NCI-H345 (cell line): ENCODE measurements at places on chromosomes 16 and 17.
A peak's percentile ranks its signal among the peaks of the same experiment; 100 is the strongest.

DNA sequence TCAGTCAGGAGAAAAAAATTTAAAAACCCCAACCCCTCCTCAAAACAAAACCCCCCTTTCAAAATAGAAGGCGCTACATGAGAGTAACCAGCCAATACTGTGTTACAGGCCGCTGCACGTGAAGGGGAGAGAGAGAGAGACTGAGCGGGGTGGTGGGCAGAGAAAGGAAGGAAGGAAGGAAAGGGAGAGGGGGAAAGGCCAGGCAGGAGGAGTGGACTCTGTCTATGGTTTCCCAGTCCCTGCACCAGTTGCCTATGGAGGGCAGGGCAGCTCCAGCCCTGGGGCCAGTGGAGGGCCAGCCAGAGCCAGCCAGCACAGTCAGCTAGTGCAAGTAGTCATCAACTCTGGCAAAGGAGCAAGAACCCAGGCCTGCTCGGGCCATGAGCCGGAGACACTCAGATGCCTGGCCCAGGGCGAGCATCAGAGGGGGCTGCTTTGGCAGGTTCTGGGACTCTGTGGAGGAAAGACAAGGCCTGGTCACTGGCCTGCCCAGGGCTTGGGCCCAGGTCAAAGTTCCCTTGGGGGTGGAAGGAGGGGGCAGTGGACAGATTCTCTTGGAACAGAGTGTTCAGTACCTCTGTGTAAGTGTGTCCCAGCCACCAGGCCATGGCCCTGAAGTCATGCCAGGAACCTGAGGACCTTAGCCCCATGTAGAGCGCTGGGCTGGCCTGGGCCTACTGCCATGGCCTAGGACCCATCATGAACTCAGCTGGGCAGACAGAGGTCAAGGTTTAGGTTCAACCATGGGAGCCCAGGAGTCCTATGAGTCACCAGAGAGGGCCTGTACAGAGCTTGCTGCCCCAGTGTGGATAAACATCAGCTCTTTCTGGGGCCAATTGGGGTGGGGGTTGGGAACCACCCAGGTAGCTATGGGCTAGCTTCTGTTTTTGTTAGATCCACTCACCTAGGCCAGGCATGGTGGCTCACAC, 7.3 kb upstream of the GFOD2 start:
- DNase-seq = no peak

- no peak for DNase-seq
Observed at GRCh38 chr17:2789700-2790099, 6.5 kb upstream of the RAP1GAP2 start.

DNA sequence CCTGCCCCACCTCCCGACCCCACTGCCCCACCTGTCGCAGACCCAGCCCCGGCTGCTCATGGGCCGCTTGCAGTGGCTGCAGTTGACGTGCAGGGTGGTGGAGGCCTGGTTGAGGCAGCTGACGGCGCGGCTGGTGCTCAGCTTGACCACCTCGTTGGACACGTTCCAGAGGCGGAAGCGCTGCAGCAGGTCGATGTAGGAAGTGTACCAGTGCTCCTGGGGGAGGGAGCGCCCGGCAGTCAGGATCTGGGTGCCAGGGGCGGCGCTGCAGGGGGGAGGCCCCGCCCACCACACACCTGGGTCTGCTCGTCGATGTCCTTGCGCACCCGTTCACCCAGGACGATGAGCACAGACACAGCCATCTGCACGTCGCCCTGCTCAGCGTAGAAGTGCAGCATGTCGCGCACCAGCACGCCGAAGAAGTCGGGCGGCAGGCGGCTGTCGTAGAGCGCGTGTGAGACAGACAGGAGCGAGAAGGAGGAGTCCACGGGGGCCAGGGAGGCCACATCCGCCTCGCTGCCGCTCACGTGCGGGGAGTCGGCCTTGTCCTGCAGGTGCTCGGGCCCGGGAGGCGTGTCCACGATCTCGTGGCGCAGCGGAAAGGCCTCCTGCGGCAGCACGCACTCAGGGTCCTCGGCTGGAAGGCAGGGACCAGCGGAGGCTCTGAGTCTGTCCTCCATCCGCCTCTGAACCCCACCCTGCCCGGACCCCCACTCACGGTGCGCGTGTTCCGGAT, 995 bp upstream of the JMJD8 start:
- DNase-seq = peak; percentile 89

- DNase-seq = no peak
Observed at GRCh38 chr17:31916491-31917064, 15.1 kb upstream of the UTP6 start.

- no peak for DNase-seq
Observed at GRCh38 chr16:67892375-67892774, 679 bp upstream of the PSKH1 start.

DNA sequence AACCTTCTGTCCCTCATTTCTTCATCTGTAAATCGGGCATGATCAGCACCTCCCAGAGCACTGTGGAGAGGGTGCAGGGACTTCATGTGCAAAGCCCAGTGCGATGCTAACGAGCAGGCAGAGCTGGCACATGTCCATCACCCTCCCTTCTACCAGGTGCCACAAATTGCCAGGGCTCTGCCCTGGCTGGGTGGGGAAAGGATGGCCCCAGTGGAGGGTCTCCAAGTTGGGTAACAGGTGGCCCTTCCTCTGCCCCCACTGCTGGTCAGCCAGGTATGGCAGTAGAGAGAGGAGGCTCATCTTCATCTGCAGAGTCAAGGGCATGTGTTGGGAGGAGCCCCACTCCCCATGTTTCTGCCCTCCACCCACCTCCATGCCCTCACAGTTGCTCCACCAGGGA, 61.5 kb upstream of the CDH5 start:
- no peak for DNase-seq

DNA sequence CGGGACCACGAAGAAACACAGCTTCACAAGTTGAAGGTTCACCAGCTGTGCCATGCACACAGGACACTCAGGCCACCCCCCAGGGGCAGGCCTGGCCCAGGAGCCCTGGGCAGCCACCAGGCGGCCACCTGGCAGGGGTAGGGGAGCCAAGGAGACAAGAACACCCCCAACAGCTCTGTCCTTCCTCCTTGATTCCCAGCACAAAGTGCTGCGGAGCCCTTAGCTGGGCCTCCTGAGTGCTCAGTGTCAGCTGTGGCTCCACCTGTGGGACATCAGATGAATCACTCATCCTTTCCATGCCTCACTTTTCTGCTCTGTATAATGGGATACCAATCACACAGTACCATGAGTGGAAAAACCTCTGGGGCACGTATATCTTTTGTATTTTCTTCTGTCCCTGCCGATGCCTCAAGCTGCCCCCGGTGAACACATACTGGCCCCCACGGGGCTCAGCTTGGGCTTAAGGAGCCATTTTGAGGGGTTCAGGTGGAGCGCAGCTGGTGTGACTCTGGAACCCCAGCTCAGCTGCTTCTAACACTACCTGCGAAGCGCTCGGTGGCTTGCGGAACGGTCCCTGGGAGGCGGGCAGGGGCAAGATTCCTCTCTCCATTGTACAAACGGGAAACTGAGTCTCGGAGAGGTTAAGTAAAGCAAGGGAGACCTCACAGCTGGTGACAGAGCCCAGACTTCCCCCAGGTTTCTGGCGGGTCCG, 12.0 kb downstream of the GALK1 start:
- no peak for DNase-seq

- DNase-seq = no peak
Observed at GRCh38 chr17:64157669-64158180, 27.8 kb upstream of the ERN1 start.

GRCh38 chr17:78278139-78278741, 46.8 kb downstream of the TMEM235 start:
- DNase-seq = no peak

- DNase-seq = no peak
Observed at GRCh38 chr16:49631187-49632041, 224.5 kb downstream of the ZNF423 start.

- no peak for DNase-seq
Observed at GRCh38 chr17:4636474-4637100, 4.9 kb downstream of the ALOX15 start.

DNA sequence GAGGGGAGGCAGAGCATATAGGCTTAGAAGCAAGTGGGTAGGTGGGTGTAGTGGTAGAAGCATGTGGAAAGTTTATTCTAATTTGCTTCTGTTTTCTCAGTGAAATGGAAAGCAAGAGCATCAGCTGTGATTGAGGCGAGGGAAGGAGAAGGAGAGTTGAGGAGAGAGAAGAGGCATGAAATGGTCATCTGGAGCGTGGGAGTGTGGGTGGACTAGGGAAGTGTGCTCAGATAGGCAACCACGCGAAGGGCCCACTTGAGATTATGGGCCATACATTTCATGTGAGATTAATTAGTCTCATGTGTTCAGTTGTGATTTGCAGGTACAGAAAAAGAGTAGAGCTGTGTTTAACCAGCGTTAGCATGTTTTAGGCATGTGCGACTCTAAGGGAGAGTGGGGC, 20.8 kb upstream of the CDC6 start:
- no peak for DNase-seq

- no peak for DNase-seq
Observed at GRCh38 chr16:27314161-27314723, 468 bp downstream of the IL4R start.

DNA sequence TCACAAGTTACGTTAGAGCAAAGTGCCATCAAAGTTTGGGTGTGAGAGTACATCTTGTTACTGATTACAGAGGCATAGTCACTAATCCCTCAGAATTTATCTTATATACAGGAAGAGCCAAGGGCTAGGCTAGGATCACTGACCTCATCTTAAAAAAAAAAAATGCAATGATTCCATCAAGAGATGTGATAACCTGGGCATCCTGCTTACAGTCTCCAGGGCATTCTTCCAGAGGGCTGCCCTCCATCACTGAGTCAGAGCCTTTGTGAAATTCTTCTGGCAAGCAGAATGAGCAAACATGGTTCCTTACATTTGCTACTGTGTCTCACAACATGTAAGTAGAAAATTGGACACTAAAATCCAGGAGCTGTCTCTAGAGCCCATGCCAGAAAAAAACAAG, 410.6 kb downstream of the ZFHX3 start:
- DNase-seq = no peak

GRCh38 chr16:20903899-20904506, 3.4 kb downstream of the LYRM1 start:
- no peak for DNase-seq

DNA sequence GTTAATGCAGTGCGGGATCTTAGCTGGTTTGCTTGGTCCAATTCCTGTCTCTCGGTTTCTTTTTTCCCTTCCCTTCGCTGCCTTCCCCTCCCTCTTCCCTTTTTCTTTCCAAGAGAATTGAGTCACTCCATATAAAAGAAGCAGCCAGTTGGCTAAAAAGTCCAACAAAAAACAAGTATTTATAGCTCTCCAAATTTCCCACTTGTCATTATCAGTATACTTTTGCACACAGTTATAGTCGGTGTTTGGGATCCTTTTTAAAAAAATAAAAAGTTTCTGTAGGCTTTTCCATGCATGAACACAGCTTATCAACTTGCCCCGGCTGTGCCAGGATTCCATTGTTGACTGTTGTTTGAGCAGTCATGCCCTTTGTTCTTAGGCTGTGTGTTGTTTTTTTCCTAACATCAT, 24.9 kb downstream of the HMOX2 start:
- DNase-seq = no peak

DNA sequence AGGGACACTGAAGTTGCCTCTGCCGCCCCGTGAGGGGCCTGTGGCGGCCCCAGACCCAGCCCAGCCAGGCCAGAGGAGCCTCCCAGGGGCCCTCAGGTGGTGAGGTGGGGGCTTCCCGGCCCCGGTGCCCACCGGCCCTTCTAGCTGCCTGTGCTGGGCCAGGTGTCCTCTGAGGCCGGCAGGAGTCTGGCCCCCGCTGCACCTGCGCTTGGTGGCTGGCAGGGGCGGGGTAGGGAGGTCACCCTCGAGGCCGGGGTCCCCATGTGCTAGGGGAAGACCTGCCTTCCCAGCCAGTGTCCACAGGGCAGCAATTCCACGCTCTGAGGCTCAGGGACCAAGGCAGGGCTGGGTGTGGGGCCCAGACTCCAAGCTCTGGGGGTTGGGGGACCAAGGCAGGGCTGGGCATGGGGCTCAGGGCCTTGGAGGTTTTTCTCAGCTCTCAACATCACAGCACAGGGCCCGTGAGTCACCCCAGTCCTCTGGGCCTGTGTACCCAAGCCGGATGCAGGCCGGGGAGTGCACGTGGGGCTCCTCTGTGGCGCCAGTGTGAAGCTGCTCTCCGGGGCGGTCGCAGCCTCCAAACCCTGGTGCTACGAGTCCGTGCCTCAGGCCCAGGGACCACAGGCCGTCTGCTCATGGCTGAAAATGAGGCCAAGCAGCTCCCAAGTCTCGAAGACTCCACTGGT, 1.3 kb upstream of the CCDC154 start:
- no peak for DNase-seq

DNA sequence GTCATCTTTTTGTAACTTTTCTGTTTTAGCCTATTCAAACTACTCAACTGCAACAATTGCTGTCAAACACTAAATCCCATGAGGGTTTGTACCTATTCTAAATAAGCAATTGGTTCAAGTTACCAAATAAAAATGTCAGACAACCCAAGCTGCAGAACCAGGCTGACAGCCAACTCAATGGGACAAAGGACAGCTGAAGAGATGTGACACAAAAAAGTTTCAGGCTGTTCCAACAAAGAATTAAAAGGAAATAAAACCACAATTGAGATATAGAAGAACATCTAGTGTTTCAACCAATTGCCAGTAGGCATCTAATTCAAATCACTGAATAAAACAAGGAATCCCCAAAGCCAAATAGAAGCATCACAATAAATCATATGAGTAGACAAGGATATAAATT, 49.3 kb downstream of the GRB7 start:
- peak; percentile 41 for DNase-seq

DNA sequence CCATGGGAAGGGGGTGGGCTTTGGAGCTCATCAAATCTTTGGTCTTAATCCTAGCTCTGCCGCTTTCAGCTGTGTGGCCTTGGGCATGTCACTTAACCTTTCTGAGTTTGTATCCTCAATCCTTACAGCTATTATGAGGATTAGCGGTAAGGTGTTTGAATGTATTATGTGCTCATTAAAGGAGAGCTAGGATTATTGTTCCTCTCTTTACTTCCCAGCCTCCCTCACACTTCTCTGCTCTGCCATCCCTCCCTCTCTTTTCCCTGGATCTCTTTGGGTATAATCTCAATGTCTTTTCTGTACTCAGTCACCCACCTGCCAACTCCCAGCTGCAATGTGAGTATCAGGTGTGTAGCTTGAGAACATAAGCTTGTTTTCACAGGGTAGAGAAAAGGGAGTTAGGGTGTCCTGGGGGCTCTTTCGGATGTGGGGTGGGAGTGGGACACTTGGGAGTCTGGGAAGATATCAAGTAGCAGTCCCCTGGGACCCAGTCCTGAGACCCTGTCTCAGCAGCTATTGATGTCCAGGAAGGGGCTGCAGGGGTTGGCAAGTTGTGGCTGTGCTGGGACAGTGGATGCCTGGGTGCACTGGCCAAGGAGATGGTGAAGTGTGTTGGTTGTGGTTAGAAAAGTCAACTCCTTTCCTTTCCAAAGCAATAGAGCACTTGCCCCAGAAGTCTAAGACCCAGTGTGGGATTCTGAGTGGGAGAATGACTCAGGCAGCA, 1.8 kb downstream of the EFNB3 start:
- no peak for DNase-seq
